Epithelial cell of proximal tubule (primary cell): ENCODE measurements at places on chromosomes 16 and 17.
A peak's percentile ranks its signal among the peaks of the same experiment; 100 is the strongest.

- DNase-seq = no peak
Observed at GRCh38 chr17:61018938-61019337, 341.3 kb downstream of the BCAS3 start.

- peak; percentile 43 for DNase-seq
Observed at GRCh38 chr17:879546-880442, 97.6 kb downstream of the MRM3 start.

DNA sequence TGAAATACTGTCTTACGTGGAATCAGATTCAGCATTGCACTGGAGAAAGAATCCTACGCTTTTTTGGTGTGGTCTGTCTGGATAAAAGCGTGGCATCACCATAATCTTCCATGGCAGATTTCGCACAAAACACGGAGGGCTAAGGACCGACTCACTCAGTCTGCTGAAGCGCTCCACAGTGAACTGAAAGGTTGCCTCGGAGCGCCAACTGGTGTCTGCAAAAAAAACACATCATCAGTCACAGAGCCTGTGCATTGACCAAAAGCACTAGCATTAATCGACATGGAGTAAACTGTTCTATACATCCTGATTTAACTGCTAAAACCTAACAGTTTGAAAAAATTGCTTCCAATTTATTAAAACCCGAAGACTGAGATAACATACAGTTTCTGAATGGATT, 40.5 kb downstream of the USP7 start:
- DNase-seq = no peak

GRCh38 chr16:88770461-88771293, 14.3 kb downstream of the PIEZO1 start:
- no peak for DNase-seq

- DNase-seq = no peak
Observed at GRCh38 chr17:17792037-17792550, 44.7 kb downstream of the SREBF1 start.

DNA sequence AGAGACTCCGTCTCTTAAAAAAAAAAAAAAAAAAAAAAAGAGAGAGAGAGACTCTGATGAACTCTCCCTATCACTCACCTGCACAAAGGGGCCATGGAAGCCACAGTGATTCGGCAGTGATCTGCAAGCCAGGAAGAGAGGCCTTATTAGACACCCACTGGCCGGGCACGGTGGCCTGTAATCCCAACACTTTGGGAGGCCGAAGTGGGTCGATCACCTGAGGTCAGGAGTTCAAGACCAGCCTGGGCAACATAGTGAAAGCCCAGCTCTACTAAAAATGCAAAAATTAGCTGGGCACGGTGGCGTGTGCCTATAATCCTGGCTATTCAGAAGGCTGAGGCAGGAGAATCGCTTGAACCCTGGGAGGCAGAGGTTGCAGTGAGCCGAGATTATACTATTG, 198.5 kb upstream of the WSCD1 start:
- DNase-seq = no peak

DNA sequence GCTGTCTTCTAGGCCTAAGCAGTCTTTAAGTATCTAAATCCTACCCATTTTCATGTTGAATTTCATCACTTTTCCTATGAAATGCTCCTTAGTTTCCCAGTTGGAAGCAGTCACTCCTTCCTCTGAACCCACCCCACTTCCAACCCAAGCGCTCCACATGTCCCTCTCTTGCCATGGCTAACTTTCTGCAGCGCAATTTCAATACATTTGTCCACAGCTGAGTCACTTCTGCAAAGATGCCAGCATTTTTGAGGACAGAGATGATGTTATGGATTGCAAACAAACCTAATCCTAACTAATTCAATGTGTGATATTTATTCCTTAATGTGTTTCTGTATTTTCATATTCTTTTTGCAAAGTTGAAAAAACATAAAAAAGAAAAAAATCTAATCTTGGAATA, 71.7 kb downstream of the HLF start:
- DNase-seq = no peak

DNA sequence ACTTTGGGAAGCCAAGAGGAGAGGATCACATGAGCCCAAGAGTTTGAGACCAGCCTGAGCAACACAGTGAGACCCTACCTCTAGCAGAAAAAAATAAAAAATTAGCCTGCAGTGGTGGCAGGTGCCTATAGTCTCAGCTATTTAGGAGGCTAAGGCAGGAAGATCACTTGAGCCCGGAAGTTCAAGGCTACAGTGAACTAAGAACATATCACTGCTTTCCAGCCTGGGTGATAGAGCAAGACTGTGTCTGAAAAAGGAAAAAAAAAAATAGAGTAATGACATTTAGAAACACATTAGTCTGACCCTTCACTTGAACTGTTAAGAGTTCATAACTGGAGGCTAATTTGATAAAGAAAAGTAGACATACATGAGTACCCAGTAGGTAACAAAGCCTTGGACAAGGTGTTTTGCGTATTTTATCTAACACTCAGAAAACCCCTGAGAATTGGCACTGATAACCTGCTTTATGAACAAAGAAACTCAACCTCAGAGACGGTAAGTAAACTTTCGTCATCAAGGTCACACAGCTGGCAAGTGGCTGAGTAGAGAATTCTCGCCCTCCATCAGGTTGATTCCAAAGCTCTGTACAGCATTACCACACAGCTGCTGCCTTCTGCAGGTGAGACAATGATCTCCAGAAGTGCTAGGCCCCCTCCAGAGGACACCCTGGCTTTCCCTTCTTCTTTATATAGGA, 101.1 kb downstream of the SMG6 start:
- DNase-seq = no peak

DNA sequence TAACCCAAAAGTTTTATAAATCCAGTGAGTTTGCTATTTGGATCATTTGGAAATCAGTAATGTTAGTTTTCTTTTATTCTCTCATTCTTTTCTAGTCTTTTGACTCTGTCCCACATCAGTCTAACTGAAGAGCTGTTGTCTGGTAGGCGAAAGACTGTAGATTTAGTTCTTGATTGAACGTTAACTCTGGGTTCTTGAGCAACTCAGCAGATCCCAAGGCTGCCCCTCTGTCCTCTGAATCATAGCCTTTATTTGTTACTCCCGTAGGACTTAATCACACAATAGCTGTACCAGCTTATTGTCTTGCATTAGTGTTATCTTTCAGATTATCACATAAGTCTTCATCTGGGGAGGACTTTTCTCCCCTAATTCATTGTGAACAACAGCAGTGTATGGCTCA, 119.3 kb upstream of the TOM1L1 start:
- DNase-seq = peak; percentile 76

DNA sequence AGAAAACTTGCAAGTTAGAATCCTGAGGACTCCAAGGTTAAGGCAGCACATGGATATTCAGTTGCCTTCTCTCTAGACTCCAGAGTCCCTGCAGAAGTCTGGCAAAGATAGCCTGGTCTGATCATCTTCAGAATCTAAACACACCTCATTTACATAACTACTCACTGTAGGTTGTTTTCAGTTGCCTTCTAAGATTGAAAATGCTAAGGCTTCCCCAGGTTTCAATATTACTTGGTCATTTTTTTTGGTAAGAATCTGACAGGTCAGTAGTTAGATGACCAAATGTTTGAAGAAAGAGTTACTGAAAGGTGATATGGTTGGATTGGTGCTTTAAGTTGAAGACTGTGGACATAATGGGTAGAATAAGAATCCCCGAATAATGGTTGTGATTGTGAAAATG, 205.4 kb upstream of the KCNJ16 start:
- DNase-seq = peak; percentile 12

GRCh38 chr17:63950940-63951907, 19.1 kb upstream of the CD79B start:
- DNase-seq = no peak

DNA sequence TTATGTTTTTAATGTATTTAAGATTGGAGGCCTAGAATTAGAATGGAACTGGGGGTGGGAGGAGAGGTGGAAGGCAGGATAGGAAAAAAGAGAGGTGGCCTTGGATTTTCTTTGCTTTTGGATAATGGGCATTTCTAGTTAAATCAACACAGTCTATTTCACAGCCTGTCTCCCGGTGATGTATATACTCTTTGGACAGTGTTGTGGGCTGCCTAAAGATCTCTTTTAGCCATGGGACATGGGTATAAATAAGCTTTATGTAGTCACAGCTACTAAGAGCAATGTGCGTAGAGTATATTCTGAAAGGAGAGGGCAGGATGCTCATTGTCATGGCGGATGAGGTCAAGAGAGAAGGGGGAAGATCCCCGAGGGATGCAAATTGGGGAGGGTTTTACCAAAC, 1084.4 kb upstream of the RBFOX1 start:
- no peak for DNase-seq

- no peak for DNase-seq
Observed at GRCh38 chr16:49593424-49594040, 219.9 kb downstream of the C16orf78 start.

- no peak for DNase-seq
Observed at GRCh38 chr16:27982184-27982583, 81.3 kb downstream of the GSG1L start.

GRCh38 chr17:59399914-59400313, 68.5 kb downstream of the YPEL2 start:
- DNase-seq = no peak

DNA sequence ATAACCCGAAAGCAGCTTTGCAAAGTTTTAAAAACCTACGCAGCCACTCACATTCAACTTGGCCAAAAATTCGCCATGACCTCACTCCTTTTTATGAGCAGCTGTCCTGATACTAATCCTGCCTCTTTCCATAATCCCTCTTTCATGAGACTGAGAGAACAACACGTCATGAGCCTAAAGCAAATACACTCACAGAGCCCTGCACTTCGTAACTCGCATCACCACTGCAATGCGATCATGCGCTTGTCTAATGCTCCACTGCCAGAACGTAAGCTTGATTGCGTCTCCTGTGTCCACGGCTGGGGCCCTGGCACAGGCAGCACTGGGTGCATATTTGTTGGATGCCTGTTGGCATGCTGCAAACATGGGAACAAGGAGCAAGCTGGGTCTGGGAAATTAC, 36.2 kb downstream of the CDRT4 start:
- no peak for DNase-seq

- DNase-seq = no peak
Observed at GRCh38 chr16:85882181-85882810, 16.7 kb upstream of the IRF8 start.

DNA sequence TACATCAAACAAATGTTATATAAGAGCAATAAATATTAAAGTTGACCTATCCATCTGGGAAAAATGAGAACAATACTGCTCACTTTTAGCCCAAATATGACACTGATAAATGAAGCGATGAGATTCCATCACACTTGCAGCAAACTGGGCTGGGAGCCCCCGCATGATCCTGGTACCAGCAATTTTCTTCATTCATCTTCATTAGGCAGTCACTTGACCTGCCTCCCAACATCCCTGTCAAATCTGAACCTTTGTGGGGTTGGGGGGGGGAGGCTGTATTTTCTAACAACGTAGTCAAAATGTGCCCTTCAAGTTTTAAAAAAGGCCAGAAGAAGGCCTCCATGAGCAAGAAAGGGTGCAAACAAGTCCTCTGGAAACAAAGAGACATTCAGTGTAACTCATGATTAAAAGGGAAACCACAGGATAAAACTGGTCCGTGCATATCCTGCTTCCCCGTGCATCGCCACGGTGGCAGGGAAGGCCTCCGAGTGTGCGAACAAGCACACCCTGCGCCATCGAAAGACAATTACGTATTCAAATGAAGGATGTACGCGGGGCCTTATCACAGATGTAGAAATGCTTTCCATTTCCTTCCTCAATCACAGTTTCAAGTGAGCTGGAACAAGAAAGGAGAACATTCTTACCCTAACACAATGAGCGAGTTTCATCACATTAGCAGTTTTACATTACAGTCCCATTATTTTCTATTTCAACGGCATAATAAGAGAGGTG, 48.4 kb downstream of the TOX3 start:
- no peak for DNase-seq

DNA sequence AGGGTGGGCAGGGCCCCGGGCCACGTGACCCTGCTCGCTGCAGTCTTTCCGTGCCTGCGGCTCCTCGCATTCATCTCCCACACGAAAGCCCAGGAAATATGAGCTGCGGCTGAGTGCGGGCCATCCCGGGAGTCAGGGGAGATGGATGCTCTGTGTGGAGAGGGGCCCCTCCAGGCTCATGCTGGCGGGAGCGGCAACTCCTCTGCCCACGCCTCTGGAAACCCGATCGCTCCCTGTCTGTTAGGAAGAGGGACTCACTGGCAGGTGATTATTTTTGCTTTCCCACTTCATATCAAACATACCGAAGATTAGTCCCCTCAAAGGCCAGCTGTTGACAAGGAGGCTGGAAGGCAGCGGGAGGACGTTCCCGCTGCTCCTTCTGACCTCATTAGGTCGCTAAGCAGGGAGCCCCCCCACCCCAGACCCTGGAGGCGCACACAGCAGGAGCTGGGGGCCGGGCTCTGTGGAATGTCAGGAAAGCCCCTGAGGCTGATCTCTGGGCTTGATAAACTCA, 228.5 kb downstream of the FOXL1 start:
- no peak for DNase-seq

DNA sequence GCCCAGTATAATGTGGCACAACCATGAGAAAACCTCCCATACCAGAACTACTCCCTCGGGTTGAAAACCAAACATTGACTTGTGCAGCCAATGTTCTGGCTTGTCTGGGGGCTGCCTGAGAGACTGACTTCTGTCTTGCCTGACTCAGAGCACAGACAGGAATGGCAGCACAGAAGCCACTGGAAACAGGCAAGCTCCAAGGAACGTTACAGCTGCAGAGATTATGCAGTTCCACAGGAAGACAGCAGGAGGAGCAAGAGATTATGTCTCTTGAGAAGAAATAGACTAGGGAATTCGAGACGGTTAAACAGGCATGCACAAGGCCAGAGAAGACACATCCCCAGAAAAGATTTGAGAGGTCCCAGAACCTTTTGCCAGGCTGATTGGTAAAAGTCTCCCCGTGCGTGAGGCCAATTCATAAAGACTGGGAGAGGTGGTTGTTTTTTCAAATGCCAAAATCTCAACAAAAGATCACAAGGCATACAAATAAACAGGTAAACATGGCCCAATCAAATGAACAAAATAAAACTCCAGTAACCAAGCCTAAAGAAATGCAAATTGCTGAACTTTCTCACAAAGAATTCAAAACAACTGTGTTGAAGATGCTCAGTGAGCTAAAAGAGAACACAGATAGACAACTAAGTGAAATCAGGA, 90.6 kb upstream of the CDH5 start:
- peak; percentile 20 for DNase-seq
